ACHN (cell line): ENCODE measurements at places on chromosomes 11 and 22.

- no peak for DNase-seq
Measured at GRCh38 chr11:76666830-76667229, 3.7 kb downstream of the LRRC32 start.

GRCh38 chr11:104943561-104943960 is 24.8 kb downstream of the CASP4 start:
- no peak for DNase-seq

DNA sequence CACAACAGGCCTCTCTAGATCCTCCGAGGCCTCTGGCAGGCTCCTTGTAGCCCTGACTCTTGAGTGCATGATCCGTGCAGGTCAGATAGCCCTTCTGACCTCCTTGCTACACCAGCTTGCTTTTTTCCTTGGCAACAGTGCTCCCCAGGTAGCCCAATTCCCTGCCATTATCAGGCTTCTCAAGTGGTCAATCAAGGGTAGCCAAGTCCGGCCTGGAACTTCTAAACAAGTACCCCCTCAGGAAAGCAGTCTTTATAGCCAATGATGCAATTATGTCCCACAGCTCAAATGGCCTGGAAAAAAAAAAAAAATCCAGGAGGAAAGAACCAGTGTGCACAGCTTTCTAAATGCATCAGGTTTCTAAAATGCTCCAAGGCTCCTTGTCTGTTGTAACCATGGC is 59.8 kb downstream of the TENM4 start:
- no peak for DNase-seq

DNA sequence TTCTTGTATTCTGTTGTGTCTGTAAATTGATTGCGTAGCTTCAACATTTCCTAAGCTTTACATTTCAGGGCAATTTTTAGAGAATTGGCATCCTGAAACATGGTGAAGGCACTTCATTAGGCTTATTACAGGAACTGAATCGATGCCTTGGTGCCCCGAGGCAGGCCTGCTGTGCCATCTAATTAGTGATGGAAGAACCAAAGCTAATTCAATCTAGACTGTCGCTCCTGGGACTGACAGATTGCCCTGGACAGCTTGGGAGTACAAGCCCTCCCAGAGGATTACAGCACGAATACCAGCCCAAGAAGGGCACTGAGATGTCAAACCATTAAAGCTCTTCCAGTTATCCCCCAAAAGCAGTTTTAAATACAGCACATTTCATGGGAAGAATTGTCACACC is 243.2 kb upstream of the ZC3H12C start:
- DNase-seq, result no peak

GRCh38 chr11:65488273-65489034 is 10.4 kb upstream of the MALAT1 start:
- DNase-seq, result peak; percentile 29

GRCh38 chr11:27464289-27464696 is 8.3 kb downstream of the LGR4 start:
- peak; percentile 52 for DNase-seq
